ENCODE measurements at places on chromosomes 6 and 20.

- DNase-seq, result no peak
Measured at GRCh38 chr6:129842881-129843409, 18.2 kb downstream of the TMEM244 start.

GRCh38 chr6:27836141-27836782 is 75.9 kb downstream of the OR2B2 start:
- DNase-seq, result no peak

- DNase-seq, result no peak
Measured at GRCh38 chr6:152682141-152682540, 15.6 kb upstream of the MYCT1 start.

GRCh38 chr6:1870251-1870650 is 260.5 kb downstream of the FOXC1 start:
- DNase-seq, result no peak

DNA sequence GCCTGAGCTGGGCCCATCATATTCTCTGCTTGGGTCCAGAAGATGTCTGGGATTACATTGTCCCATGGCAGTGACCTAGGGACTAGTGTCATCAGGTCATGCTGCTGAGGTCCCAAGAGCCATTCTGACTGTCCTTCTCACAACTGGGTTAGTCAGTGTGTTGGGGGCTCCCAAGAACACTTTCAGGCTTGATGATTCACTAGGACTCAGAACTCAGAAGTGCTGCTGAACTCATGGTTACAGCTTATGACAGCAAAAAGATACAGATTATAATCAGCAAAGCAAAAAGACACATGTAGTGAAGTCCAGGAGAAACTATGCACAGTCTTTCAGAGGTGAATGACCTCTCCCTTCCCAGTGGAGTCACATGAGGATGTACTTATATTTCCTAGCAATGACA is 107.8 kb downstream of the SYNE1 start:
- no peak for DNase-seq

GRCh38 chr20:3473944-3474343 is 3.1 kb downstream of the ATRN start:
- no peak for DNase-seq

- DNase-seq, result no peak
Measured at GRCh38 chr6:80388507-80388906, 282.0 kb downstream of the BCKDHB start.

GRCh38 chr20:63309261-63310071 is 16.5 kb downstream of the COL20A1 start:
- DNase-seq, result no peak

- DNase-seq, result no peak
Measured at GRCh38 chr20:13348311-13349234, 127.5 kb downstream of the ISM1 start.

DNA sequence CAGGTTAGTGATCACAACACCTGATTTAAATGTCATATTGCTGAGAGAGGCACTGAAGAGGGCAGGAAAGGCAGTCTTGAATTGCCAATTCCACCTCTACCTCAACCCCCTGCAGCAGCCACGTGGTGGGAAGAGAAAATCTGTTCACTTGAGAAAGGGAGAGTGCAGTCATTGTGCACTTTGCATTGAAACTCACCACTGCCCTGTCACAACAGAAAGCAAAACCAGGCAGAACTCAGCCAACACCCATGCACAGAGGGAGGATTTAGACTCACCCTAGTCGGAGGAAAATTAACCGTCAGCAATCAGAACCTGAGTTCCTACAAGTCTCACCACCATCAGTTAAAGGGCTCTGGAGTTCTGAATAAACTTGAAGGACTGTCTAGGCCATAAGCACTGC is 1040.2 kb downstream of the HACE1 start:
- DNase-seq, result no peak

DNA sequence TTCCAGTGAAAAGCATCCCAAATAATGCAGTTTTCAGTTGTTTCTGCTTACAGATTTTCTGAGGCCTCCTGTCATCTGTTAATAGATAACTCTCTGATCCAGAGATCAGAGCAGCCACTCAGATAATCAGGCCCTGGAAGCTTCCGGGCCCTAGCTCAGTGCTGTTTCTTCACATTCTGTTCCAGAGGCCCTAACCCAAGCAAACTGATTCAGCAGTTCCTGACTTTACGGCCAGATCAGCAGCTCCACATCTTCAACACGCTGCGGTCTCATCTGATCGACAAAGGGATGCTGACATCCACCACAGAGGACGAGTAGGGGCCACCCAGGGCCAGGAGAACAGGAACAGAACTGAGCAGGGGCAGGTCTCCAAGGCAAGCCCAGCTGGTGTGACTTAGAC is 63.1 kb downstream of the CDS2 start:
- DNase-seq, result no peak

DNA sequence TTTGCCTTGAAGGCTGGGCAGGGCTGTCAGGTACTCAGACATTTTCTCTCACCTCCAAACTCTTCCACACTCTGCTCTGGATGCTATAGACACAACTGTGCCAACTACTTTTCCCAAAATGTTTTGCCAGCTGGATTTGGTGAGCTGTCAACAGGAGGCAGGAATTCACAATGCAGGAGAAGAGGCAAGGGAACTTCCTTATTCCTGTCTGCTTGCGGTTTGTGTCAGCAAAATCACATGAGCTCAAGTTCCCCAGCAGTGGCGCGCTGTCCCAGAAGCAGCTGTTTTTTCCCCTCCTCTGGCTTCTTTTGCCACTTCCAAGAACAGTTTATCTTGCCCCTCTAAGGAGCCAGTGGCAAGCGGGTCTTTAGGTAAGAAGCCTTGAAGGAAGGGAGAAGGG is 608.2 kb downstream of the PRKN start:
- no peak for DNase-seq

GRCh38 chr20:61558726-61559125 is 306.7 kb downstream of the CDH4 start:
- no peak for DNase-seq

DNA sequence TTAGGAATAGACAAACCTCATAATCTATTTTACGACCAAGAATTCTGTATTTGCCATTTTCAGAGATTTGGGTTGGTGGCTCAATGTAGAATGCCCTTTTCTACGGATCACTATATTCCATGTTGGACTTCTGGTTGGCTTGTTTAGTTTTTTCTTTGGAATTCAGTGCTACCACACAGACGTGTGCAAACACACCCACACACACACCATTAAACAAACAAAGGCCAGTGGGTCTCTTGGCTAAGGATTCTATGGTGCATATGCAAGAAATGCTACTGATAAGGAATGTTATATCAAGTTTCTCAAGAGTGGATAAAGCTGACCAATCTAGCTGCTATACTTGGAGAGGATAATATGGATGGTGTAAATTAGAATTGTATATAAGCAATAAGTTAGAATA is 8.0 kb downstream of the ABT1 start:
- no peak for DNase-seq

GRCh38 chr20:32501709-32502108 is 83.4 kb downstream of the NOL4L start:
- DNase-seq, result no peak

DNA sequence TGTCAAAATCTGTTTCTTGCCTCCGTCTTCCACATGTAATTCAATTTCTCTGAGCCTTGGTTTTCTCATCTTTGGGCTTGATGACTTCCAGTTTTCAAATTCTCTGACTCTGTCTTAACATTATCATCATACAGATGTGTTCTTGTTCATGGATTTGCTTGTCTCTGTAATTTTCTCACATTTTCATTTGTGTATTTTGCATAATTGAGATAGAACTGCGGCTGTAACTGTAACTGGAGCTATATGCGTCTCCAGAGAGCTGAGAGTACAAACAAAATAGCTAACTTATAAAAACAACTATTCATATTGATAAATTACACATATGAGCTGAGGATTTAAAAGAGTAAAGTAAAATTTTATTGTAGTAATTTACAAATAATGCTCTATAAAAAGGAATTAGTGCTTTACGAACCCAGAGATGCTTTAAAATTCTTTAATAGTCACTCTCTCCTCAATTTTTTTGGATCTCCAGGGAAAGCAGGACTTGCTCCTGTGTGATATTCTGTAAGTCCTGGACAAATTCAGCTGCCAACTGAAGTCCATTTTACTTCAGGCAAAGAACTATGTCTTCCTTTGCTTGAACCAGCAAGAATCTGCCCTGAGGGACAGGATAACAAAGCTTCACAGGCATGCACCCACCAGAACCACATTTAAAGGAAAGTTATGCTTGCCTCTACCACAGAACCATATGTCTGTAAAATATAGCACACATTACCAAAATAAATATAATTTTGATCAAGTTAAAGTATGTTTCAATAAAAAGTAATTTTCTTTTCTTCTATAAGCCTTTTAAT is 288.3 kb downstream of the KHDC1L start:
- DNase-seq, result no peak

DNA sequence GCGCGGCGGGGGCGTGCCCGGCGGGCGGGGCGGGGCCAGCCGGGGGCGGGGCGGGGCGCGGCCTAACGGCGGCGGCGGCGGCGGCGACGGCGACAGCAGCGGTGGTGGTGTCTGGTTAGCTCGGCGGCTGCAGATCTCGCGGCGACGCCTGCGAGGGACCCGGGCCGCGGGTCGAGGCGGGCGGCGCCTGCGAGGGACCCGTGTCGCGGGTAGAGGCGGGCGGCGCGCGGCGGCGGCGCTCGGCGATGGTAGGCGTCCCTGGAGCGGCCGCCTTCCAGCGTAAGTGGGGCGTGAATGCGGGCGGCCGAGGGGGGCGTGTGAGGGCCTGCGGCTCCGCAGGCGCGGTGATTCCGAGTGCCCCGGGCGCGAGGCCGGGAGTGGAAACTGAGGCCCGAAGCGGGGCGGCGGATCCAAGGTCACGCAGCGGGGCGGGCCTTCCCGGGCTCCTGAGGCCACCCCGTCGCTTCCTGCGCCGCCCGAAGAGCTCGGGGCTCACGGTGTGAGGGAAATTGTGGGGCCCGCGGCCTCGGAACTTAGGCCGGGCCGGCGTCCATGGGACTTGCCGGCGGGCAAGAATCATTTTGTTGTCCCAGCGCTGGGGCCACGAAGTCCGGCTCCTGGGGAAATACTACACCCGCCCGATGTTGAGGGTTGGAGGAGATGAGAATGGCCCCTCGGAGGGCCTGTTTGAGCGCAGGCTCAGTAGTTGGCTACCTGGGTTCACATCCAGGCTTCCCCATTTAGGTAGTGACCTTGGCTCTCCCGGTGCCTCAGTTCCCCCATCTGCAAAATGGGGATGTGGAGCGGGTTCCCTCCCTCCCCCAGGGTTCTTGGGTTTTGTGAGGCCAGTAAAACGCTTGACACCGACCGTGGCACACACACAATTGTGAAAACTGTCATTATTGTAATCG is at the start of gene CBFA2T2:
CBFA2T2 (plus strand) TSS at position 74 of the 911 bp plus-strand sequence; CDS start at position 246, 172 bp downstream.
- no peak for DNase-seq

DNA sequence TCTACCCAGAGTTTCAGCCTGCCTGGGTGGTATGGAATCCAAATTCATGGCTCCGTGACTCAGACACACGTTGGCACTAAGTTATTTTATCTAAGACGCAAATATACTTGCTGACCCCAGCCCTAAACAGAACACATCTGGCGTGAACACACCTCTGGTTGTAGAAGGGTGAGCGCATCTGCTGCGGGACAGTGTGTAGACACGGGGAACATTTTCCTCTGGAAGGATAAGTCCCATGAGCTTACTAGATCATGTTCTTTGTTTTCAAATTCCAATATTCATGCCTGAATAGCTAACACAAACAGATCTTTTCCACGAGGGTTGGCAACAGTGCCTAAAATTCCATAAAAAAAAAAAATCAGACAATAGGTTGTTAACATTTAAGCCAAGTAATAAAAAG is 87.8 kb downstream of the TMEM170B start:
- no peak for DNase-seq

GRCh38 chr6:90131614-90132423 is 164.8 kb downstream of the BACH2 start:
- DNase-seq, result no peak

GRCh38 chr6:111838749-111839484 is 34.3 kb downstream of the FYN start:
- DNase-seq, result no peak

DNA sequence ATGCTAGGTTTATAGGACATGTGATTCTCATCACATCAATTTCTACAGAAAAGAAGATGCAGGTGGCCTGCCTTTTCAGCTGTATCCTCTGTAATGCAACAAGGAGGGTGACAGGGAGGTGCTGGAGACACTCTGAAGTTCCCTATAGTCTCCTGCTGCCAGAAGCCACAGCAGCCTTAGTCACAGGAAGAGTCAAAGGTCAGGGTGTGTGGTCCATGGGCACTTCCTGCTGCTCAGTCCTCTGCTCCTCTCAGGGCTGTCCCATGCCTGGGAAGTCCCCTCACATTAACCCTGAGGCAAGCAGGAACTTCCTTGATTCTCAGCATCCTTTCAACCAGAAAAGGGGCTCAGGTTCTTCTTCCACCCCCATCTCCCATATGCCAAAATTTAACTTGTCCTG is 144.8 kb upstream of the FOXA2 start:
- no peak for DNase-seq

DNA sequence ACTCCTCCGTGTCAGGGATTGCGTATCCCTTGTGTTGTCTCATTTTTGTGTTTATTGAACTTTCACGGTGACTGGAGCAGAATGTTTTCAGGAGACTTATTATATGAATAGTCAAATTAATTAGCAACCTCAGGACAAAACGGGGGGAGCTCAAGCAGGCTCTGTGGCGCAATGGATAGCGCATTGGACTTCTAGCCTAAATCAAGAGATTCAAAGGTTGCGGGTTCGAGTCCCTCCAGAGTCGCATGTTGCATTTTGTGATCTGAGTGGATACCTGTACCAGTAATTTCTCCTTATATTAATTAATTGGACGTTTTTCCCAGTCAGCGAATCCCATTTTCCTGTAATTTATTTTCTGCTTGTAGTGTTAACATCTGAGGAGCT is 89.1 kb upstream of the ZNF184 start:
- no peak for DNase-seq

- no peak for DNase-seq
Measured at GRCh38 chr20:59354460-59354859, 54.0 kb downstream of the EDN3 start.

- no peak for DNase-seq
Measured at GRCh38 chr6:37704066-37704465, 6.4 kb upstream of the MDGA1 start.

GRCh38 chr20:10492844-10493243 is 57.7 kb downstream of the SLX4IP start:
- DNase-seq, result no peak

GRCh38 chr20:52295556-52295955 is 104.0 kb upstream of the ZFP64 start:
- no peak for DNase-seq

- DNase-seq, result no peak
Measured at GRCh38 chr6:40806256-40806864, 219.2 kb upstream of the LRFN2 start.

All from hypothalamus (tissue), 51 donors.